ENCODE measurements at places on chromosomes 11 and 22.
A peak's percentile ranks its signal among the peaks of the same experiment; 100 is the strongest.

GRCh38 chr11:112811783-112812182 lies 149.4 kb upstream of the NCAM1 start:
- DNase-seq, result no peak

- no peak for DNase-seq
Observed at GRCh38 chr11:38332046-38332445, 1734.0 kb upstream of the RAG2 start.

DNA sequence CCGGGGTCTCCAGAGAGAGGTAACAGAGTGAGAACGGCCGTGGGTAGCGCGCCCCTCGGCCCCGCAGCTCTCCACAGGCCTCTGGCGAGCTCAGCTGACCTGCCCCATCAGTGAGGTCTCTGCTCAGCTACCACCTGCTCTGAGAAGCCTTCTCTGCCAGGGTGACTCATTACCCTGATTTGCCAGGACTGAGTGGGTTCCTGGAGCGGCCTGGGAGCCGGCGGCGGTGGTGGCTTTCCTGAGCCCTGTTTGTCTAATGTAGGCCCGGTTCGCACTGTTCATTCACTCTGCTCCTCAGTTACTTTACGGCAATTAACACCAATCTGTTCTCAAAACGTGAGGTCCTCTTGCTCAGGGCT lies 351.0 kb upstream of the B3GAT1 start:
- DNase-seq, result peak; percentile 51

- no peak for DNase-seq
Observed at GRCh38 chr22:37402184-37402506, 25.1 kb downstream of the ELFN2 start.

- DNase-seq, result no peak
Observed at GRCh38 chr11:17798253-17798652, 63.7 kb downstream of the KCNC1 start.

GRCh38 chr11:60699284-60699691 lies at the start of gene MS4A8:
Gene MS4A8 (plus strand): TSS chr11:60699612. CDS start chr11:60700861, 1,249 bp downstream.
- no peak for DNase-seq

- peak; percentile 44 for DNase-seq
Observed at GRCh38 chr11:103601225-103601846, 435.1 kb upstream of the DDI1 start.

Measured in DND-41 (cell line).